NCI-H187 (cell line): ENCODE measurements at places on chromosomes 7 and 10.
A peak's percentile ranks its signal among the peaks of the same experiment; 100 is the strongest.

DNA sequence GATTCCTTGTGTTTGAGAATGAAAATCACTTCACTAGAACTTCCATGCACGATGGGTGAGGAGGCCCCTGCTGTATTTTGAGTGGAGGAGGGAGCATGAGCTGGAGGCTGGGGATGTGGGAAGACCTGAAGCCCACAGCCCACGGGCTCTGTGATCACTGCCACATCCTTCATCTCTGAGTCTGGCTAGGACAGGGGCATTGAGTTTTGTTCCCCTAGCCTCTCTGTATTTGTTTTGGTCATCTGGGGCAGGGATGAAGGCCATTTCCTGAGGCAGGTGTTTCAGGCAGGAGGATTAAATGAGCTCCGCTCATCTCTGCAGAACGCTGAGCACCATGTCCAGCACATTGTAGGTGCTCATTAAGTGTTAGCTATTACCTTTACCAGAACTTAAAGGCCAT is 293.6 kb downstream of the GLRX3 start:
- no peak for DNase-seq

DNA sequence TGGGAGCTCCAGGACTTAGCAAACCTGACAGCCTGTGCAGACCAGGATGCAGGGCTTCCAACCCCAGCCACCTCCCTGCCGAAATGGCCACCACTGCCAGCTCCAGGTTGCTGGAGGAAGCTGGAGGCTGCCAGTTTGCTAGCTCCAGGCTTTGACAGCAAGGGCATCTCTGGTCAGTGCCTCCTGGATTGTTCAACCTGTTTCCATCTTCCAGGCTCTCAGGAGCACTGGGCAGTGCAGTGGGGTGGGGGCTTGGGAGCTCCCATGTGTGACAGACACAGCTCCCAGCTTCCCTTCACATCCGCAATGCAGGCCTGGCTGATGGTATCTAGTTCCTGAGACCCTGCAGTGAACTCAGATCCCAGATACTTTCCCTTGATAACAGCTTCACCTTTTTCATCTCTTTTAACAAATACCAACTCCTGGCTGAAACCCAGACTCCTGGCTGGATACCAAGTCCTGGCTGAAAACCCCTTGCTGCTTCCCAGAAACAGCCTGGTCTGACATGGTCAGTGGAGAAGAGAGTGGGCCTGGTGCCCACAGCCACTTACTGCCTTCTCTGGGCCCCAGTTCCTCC is 20.8 kb upstream of the RET start:
- no peak for DNase-seq

DNA sequence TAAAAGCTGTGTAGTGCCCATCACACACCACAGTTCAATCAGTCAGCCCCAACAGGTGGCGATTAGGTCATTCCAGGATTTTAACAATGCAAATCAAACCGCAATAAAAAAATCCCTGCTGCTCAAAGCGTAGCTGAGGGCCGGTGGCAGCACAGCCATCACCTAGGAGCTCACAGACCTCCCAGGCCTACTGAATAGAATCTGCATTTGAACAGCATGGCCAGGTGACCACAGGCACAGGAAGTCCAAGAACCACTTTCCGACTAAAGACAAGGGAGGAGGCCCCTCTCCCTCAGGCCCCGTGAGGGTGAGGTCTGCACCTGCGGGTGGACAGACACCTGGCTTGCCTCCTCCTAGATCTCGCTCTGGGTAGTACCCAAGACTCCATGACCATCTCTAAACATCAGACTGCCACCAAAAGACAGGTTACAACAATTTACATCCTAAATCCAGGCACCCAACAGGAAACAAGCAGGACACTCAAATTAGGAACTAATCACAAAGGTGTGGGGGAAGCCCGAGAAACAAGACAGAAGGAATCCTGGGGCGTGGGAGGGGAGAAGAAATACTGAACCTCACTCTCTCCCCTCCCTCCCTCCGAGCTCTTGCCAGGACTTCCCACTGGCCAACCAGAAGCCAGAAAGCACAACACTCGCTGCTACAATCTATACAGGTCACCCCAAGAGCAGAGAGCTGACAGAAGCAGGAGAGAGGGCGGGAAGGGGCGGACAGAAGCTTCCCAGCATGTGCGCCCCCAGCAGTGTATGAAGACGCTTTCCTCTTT is 19.2 kb downstream of the GNA12 start:
- no peak for DNase-seq

DNA sequence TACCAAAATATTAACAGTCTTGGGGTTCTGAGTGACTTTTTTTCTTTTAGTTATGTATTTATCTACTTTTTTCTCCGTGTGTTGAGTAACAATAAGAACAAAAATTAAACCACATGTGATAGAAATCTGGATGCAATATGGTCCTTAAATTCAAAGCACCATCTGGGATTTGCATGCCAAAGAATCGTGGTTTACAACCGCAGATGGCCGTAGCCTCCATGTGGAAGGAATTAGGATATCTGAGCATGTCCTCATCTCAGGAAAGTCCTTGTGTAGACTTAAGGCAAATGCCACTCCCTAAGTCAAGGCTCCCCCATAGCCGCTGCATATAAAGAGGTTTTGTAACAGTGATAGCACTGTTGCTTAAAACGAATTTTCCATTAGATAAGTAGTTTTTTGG is 304.0 kb downstream of the ZEB1 start:
- DNase-seq = no peak

- DNase-seq = no peak
These were observed 95.5 kb upstream of the AGK start for GRCh38 chr7:141455723-141456122.

DNA sequence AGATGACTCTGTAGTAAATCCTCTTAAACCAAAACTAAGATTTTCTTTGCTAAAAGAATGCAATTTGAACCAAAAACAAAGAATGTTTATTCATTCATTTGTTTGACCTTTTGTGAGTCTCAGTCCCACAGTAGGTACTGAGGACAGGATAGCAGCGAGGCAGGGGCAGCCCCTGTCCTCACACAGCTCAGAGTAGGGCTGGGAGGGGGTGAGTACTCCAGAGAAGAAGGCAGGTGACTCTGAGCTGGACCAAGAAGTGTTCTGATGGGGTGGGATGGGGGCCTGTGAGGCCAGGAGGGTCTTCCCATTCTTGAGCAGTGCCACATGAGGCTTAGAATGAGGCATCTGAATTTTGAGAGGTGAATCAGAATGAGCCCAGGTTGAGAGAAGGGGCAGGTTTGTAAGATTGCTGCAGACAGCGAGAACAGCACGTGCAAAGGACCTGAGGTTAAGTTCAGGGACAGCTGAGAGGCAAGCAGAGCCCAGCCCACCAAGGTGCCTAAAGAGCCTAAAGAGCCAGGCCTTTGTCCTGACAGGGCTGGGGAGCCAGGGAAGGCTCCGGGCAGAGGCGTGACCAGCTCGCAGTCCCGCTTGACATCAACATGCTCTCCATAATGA is 56.9 kb upstream of the CHST15 start:
- DNase-seq = no peak

GRCh38 chr7:95429241-95429990 is 5.4 kb downstream of the PON2 start:
- no peak for DNase-seq

DNA sequence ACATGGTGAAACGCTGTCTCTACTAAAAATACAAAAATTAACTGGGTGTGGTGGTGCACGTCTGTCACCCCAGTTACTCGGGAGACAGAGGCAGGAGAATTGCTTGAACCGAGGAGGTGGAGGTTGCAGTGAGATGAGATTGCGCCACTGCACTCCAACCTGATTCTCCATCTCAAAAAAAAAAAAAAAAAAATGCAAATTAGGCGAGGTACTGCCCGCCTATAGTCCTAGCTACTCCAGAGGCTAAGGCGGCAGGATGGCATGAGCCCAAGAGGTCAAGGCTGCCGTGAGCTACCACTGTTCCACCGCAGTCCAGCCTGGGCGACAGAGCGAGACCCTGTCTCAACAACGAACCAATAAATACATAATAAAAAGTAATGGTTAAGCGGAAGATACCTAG is 1.1 kb upstream of the EIF4H start:
- peak; percentile 5 for DNase-seq

DNA sequence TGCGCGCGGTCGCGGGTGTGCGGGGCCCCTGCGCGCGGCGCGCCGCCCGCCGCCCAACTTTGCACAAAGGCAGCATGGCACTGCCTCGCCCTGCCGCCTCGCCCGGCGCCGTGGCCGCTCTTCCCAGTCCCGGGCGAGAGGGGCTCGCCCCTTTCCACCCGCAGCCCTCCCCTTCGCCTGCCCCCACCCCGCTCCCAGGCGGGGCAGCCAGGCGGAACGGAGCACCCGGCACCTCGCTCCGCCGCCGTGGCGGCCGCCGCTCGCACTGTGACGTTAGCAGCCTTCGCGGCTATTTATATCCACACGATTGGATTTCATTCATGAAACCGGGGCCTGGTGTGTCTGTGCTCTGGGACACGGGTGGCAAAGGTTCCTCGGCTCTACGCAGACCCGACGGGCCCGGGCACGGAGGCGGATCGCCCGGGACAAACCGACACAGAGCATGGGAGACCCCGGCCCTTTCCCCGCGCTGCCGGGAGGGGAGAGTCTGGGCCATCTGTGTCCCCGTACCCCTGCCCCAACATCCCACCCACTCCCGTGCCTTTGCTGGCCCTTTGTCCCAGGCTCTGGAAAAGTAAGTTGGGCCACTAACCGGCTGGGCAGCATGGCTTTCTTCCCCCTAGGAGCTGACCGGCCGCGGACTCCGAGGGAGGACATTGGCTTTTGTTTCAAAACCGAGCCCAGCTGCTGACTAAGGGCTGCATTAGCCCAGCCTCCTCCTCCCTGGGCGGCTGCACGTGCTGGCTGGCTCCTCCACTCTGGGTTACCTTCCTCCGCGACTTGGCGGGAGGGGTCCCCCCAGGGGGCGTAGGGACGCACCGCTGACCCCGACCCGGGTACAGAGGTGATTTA is at the start of gene RHOBTB1:
Gene RHOBTB1, minus strand, starts transcription at position 128 of the 852 bp plus-strand sequence. CDS start 32,643 bp downstream, outside the sequence.
- DNase-seq = peak; percentile 54

GRCh38 chr10:66940965-66941364 is 15.1 kb downstream of the LRRTM3 start:
- no peak for DNase-seq

- no peak for DNase-seq
These were observed 12.5 kb upstream of the SLC18A3 start for GRCh38 chr10:49597426-49598163.

DNA sequence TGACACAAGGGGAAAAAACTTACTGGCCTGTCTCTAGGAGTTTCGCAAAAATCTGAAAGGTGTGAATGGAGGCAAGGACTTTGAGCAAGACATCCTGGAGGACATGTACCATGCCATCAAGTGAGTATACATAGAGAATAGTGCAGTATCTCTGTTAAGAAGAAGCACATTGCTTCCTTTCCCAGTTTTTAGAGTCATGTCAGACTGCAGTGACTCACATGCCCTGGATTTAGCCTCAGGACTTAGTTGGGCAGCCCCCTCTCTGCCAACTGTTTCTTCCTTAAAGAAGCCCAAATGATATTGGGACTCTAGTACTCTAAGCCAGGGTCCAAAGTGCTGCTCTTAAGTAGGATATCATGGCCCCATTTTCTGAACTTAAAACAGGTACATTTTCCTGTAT is 28.1 kb upstream of the NFKB2 start:
- no peak for DNase-seq

GRCh38 chr7:129394101-129394500 is 40.1 kb upstream of the STRIP2 start:
- no peak for DNase-seq

- no peak for DNase-seq
These were observed 134.2 kb downstream of the DOCK1 start for GRCh38 chr10:127039435-127039834.

DNA sequence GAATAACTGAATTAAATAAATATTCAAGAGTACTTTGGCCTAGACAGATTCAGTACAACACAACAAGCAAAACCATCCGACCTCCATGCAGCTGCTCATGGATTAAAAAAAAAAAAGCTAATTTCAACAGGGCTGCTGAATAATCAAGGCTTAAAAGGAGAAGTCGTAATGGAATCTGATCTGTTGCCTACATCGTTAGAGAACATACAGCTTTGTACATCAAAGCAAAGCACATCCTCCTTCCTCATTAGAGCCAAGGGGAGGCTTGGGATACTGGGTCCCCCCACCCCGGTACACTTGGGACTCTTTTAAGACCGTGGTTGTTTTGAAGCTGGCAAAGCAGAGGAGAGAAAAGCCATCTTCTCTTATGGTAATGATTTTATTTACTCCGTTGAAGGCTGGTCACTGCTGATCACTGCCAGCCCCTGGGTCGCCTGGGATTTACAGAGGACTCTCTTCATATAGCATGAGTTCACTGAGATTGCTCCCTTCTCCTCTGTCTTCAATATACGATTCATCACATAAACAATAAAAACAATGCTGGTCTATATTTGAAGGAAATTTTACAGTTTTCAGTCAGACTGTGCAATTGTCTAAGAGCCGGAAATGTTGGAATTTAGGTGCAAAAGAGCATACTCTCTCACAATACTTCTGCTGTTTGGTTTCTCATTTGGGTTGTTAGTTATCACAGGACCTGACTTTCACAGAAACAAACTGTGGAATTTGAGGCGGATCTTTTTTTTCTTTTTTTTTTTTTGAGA is 148.8 kb downstream of the FAM107B start:
- no peak for DNase-seq

- DNase-seq = no peak
These were observed 62.6 kb downstream of the MEST start for GRCh38 chr7:130554481-130554880.

- DNase-seq = no peak
These were observed 4.6 kb downstream of the HMX3 start for GRCh38 chr10:123140164-123140982.

GRCh38 chr7:7157177-7157886 is 25.0 kb upstream of the C1GALT1 start:
- DNase-seq = no peak

- no peak for DNase-seq
These were observed 273.2 kb downstream of the PTPRN2 start for GRCh38 chr7:158314394-158314793.

DNA sequence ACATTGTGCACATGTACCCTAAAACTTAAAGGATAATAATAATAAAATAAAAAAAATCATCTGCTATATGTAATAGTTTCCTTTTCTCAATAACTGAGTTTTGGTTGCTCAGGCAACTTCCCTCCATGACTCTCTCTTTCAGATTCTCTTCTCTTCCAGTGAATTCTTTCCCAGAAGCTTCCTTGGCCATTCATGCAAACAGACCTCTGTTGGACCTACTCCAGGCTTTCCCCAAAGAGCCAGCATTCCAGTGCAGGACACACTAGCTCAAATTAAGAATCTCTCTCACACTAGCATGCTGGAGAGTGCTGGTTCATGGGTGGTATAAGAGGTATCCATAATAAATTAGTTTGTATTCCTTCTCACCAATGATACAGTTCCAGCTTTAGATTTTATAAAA is 31.0 kb upstream of the ZEB1 start:
- DNase-seq = no peak

- no peak for DNase-seq
These were observed 77.8 kb downstream of the TCERG1L start for GRCh38 chr10:131233611-131234258.

DNA sequence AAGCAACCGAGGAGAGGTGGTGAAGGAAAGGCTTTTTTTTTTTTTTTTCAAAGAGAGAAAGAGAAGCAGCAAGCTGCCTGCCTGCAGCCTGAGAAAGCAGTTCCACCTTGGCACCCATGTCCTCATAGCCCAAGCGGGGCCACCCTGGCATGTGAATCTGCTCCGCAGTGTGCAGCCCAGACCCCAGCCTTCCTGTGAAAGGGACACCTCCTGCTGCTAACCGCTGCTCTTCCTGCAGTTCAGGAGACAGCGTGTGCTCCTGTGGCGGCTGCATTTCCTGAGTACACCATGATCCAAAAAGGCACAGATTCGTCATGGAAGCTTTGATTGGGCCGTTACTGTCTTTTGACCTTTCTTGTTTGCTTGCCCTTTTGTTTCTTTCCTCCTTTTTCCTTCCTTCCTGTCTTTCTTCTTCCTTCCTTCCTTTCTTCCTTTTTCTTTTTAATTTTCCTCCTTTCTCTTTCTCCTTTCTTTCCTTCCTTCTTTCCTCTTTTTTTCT is 38.1 kb downstream of the IKZF1 start:
- DNase-seq = no peak
